Activated T-cell treated with anti-CD3 and anti-CD28 coated beads for 1 hour (primary cell): ENCODE measurements at places on chromosomes 3 and 15.

DNA sequence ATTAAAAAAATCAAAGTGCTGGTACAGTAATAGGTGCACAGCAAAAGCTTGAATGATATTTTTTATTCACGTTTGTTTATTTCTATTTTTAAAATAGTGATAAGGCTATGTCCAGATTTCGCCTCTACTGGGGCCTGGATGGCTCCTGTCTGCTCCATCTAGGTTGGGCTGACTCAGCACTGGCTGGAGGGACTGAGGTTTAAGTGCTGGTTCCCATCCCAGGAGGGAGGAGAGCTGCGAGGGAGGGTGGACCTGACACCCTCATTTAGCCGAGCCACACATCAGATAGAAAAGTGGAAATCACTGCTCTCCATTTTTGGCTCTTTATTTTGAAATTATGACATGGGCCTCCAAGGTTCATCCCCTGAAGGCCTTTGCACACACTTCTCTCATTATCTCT, 95.4 kb upstream of the AGBL1 start:
- DNase-seq, result no peak

DNA sequence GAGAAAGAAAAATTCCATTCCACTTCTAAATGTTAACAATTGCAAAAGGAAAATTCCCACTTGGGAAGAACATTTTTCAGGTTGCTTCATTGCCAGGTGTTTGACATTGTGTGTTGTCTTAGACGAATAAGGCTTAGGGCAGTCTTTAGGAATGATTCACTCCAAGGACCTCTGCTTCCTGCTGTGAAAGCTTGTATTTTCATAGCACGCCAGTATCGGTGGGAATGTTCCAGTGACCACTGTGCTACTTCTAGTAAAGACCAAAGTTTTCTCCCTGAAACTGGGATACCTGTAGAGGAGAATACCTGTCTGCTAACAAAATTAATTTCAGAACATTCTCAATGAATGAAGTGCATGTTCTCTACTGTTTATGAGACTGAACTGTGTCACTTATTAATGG, 64.1 kb downstream of the CDIN1 start:
- no peak for DNase-seq

DNA sequence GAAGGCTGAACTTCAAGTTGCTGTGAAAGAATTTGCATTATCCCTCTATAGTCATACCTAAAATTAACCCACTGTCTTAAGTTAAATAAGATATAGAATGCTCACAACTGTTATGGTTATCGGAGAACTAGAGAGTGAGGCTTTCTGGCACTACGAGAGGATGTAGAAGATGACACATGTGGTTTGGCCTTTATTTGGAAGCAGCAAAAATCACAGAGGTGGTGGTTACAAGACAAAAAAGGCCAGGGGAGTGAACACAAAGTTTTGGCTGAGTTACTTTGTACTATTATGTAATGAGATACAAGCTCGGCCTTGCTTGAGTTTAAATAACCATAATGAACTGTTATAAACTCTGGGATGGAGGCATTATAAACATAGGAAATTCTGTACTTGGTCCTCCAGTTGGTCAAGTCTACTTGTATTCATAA, 78.3 kb upstream of the ICE2 start:
- no peak for DNase-seq

DNA sequence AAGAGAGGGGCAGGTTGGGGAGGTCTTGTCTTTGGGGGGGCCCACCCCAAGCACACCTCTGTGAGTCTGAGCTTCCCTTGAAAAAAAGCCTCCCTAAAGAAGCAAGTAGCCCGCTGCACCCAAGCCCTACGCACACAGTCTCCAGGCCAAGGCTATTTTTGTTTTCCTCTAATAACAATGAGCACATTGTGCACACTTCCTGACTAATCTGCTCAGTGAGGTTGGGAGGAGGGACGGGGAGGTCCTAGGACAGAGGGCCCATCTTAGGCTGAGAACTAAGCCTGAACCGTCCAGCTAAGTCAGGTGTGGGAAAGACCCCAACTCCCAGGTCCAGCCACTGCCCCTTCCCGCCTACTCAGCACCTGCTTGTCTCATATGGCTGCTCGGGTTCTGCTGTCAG, 87.2 kb downstream of the HMG20A start:
- DNase-seq, result no peak

DNA sequence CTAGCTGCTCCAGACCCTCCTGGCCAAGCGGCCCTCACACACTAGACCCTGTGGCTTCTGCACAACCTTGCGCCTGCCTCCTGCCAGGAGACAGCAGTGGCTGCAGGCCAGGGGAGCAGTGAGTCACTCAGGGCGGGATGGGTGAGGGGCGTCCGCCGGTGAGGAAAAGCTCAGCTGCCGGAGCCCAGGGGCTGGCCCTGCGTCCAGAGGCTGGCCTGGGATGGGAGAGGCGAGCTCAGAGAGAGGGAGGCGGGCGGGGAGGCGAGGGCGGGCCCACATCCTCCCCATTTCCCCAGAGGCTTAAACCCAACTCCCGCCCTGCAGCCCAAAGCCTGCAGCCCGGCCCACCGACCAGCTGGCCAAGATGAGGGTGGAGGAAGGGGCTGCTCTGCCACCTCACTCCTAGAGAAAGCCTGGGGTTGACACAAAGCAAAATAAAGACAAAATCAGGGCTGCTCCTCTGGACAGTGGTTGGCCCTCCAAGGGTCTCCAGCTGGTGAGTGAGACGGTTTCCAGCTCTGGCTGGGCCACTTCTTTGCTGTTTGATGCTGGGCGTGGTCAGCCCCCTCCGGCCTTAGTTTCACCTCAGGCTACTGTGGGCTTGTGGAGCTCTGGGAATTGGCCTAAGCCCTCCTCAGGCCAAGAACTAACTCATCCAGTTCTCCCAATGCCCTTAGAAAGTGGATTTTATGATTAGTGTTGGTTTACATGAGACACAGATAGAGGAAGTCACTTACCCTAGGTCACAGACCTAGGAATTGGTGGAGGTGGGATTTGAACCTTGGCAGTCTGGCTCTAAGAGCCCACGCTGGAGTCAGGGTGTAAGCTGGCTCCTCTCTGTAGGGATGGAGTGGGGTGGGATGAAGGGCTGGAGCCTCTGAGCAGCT, 50.6 kb downstream of the IQSEC1 start:
- DNase-seq, result no peak

DNA sequence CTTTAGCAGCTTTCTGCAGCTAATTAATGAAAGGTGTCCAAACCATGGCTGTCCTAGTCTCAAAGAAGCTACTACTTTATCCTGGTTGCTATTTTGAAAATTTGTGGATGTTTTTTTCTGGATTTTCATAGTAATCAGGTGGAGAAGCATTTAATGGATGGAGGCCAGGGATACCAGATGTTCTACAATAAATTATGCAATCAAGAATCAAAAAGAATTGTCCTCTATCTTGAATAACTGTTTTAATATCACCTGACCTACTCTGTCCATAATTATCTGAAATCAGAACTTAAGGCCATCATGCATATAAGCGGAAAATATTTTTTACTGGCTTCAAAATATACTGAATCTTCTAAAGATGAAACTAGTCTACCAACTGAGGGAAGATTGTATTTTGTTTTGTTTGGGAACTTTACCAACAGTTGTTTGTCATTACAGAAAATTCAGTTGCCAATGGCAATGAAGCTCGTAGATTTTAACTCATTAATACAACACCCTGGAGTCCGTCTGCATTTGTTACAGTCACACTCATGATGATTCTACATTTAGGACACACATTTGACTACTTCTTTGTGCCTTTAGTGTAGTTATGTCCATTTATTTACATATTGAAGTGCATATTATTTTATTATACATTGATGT, 762.3 kb upstream of the GRM7 start:
- DNase-seq, result no peak

- no peak for DNase-seq
These were observed 16.8 kb upstream of the KCTD6 start for GRCh38 chr3:58474967-58475578.

DNA sequence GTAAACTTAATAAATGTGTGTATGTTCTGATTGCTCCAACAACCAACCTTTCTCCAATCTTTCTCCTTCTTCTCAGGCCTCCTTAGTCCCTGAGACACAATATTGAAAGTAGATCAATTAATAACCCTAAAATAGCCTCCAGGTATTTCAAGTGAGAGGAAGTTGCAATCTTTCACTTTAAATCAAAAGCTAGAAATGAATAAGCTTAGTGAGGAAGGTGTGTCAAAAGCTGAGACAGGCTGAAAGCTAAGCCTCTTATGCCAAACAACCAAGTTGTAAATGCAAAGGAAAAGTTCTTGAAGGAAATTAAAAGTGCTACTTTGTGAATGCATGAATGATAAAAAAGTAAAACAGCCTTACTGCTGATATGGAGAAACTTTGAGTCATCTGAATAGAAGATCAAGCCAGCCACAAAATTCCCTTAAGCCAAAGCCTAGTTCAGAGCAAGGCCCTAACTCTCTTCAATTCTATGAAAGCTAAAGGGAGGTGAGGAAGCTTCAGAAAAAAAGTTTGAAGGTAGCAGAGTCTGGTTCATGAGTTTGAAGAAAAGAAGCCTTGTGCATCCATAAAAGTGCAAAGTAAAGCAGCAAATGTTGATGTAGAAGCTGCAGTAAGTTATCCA, 38.6 kb downstream of the CCDC80 start:
- no peak for DNase-seq

DNA sequence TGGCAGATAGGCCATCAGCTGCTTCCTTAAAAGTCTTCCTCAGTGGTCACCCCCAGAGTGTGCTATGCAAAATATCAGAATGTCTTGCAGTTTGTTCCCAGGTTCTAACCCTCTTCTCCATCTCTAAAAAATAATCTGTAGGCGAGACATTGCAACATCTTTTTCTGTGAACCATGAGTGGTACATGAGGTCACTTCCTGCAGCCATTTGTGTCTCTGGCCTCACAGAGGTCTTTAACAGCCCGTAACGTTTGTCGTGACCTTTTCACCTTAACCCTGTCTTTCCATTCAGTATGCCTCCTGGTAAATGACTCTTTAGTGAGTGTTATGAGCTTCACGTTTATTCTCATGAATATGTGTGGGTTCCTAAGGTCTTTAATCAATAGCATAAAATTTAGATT, 145.4 kb downstream of the KLHL25 start:
- no peak for DNase-seq

DNA sequence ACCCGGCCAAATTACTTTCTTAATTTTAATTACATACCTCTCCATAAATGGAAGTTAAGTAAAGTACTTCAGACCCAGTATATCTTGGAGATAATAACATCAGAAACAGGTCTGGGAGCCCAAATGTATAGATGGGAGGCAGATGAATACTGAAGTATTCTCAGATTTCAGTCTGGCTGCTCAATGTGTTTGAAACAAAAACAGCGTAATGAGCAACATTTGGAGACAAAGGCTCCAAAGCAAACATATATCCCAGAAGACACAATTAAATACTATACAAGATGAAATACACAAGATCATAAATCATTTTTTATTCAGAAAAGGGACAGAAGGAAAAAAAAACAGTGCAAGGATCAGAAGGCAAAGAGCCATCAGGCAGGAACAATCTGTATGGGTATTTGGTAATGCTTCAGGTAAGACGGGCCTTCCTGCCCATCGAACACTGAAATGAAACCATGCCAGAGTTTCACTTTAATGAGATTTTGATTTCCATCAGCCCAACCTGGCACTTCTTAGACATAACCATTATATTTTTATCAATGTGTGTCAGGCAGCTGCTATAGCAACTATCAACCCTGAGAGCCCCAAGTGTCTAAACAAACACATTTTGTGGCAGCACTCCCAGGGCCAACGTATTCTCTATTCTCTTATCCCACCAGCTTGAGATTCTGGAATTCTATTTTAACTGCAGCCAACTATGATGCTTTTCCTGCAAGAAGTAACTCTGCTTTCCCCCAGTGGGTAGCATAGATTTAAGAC, 210.8 kb downstream of the STT3B start:
- DNase-seq, result no peak

DNA sequence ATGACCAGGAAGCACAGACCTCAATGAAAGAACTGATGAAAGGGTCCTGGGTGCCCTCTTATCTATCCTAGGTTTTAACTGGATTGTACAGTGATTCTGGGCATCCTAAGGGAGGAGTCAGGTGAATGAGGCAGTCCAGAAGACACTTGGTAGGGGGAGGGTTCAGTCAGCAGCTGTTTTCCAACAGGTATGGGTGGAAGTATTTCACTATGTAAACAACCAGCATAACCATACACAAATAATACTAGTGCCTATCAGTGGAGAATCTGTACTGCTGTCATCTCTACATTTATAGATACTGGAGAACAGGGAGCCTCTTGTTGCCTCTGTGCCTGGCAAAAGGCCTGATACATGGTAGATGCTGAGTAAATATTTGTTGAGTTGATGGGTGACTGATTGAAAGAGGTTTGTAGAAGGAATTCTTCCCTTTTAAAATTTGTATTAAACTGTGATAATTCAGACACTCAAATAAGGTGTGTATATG, 328.5 kb downstream of the RBMS3 start:
- DNase-seq, result no peak

DNA sequence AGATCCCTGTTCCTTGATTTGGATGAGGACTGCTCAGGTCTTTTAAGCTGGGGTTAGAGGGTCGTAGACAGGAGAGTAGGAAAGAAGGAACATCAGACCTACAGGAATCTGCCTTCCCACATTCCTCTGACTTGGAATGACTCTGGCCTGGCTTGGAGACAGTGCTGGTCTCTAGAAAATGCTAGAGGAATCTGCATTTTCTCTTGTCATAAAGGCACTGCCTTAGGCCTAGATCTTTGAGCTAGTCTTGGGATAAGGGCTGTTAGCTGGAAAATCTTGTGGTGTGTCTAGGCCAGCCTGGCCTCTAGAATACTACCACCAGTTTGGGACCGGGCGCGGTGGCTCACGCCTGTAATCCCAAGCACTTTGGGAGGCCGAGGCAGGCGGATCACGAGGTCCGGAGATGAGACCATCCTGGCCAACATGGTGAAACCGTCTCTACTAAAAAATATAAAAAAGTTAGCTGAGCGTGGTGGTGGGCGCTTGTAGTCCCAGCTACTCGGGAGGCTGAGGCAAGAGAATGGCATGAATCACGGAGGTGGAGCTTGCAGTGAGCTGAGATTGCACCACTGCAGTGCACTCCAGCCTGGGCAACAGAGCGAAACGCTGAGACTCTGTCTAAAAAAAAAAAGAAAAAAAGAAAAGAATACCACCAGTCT, 17.3 kb upstream of the BSN start:
- DNase-seq, result no peak

DNA sequence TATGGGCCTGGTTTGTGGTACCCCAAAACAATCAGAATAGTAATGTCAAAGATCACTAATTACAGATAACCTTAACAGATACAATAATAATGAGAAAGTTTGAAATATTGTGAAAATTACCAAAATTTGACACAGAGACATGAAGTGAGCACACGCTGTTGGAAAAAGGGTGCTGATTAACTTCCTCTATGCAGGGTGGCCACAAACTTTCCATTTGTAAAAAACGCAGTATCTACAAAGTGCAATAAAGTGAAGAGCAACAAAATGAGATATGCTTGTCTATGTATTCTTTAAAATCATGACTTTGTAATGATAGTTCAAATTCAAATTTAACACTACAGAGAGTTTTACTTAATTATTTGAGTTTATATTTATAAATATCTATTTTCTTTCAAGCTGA, 7.6 kb upstream of the TIGIT start:
- no peak for DNase-seq

GRCh38 chr3:53023072-53023823, 22.6 kb downstream of the SFMBT1 start:
- DNase-seq, result no peak
